ENCODE measurements at places on chromosomes 13 and 19.

GRCh38 chr13:39825886-39826285 lies 170.4 kb downstream of the COG6 start:
- no peak for DNase-seq

DNA sequence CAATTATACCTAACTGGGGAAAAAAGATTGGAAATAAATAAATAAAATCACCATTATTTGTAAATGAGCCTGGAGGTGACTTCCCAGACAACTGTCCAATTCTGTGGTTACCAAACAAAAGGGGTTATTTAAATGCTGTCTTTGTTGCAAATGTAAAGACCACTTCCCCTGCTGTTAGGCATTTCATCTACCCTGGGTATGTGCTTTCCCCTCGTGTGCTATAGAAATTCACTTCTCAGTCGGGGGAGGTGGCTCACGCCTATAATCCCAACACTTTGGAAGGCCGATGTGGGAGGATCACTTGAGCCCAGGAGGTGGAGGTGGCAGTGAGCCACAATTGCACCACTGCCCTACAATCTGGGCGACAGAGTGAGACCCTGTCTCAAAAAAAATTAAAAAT lies 101.9 kb upstream of the AKAP11 start:
- DNase-seq = no peak

GRCh38 chr13:41017159-41017558 lies 2.0 kb downstream of the ELF1 start:
- peak; percentile 44 for DNase-seq

GRCh38 chr13:107643615-107644014 lies 571.7 kb downstream of the LIG4 start:
- DNase-seq = no peak

DNA sequence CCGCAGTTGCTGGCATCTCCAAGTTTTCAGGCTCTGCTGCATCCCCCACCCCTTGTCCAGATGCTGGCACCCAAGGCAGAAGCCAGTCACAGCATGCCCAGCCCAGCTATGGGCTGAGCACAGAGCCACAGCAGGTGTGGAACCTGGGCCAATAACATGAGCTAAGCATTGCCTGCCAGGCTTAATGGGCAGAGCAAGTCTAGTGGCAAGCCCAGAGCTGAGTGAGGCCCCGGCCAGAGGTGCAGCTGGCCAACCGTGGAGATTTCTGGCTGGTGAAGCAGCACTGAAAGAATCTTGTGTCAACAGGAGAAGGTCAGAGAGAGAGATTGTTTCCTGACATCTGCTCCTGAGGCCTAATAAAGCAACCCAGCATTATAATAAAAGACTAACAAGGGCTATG lies 111.0 kb downstream of the B3GLCT start:
- DNase-seq = peak; percentile 68

GRCh38 chr13:100546713-100547405 lies 41.7 kb downstream of the GGACT start:
- no peak for DNase-seq

- no peak for DNase-seq
Measured at GRCh38 chr13:75123428-75123827, 358.5 kb downstream of the TBC1D4 start.

- no peak for DNase-seq
Measured at GRCh38 chr13:21328836-21329477, 130.1 kb downstream of the ZDHHC20 start.

- DNase-seq = no peak
Measured at GRCh38 chr19:56764196-56764695, 76.3 kb downstream of the PEG3 start.

DNA sequence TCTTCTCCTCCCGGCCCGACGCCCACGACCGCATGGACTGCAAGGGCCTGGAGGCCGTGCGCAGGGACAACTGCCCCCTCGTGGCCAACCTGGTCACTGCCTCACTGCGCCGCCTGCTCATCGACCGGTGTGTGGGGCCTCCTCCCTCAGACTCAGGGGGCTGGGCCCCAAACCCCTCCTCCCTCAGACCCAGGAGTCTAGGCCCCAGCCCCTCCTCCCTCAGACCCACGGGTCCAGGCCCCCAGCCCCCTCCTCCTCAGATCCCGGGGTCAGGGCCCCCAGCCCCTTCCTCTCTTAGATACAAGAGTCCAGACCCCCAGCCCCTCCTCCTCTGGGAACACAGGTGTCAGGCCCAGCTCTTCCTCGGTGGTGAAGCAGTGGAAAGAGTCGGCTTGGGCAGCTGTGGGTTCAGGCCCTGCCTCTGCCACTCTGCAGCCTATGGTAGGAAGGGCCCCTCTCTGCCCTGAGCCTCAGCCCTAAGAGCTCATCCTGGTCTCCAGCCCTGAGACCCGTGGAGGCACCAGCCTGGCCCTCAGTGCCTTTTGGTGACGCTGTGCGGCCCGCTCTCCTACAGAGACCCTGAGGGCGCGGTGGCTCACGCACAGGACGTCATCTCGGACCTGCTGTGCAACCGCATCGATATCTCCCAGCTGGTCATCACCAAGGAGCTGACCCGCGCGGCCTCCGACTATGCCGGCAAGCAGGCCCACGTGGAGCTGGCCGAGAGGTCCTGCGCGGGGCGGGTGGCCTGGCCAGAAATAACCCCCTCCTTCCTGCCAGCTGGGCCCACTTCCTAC lies 3.7 kb upstream of the SPIB start:
- peak; percentile 64 for DNase-seq

DNA sequence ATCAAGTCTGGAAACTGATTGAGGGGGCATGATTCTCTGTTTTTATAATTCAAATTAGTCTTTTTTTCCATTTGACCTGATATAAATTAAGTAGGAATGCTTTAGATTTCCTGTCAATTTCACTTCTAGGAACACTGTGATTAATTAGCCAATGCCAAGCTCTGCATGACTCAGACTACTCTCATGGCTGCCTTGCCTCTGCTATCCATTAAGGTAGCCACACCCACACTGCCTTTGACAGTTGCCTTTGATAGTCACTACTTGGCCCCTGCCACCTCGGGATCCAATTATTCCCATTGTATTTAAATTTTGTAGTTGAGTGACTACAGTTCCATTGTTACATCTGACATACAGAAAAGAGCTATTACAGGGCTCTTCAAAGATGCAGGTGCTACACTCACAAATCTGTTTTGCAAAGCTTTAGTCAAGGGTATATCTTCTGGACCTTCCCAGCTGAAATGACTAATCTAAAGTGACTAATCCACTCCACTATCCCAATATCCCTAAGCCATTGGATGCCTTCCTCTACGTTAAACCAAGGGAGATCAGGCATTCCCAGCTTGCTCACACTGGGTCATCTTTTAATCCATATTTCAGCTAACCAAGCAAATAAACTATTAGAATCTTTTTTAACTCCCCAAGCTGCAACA lies 1193.1 kb upstream of the MIR17HG start:
- DNase-seq = peak; percentile 72

GRCh38 chr19:46753420-46754155 lies 7.3 kb upstream of the STRN4 start:
- peak; percentile 59 for DNase-seq

GRCh38 chr13:31045286-31046081 lies 113.0 kb downstream of the TEX26 start:
- DNase-seq = peak; percentile 97

DNA sequence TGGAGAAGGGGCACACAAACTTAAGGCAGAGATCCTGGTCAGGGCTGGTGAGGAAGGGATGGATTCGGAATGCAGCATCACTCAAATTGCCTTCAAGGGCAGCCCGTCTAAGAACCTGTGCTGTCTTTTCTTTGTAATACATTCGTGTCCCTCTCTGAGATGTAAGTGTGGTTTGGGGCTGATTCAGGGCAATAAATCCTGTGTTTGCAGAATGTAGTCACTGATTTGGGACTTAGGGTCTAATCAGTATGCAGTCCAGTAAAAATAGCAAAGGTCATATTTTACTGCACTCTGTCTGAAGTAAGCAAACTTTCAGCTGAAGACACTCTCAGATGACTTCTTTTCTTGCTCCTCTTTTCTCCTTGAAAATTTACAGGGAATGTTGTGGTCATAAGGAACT lies 93.8 kb upstream of the C1QTNF9B start:
- no peak for DNase-seq

DNA sequence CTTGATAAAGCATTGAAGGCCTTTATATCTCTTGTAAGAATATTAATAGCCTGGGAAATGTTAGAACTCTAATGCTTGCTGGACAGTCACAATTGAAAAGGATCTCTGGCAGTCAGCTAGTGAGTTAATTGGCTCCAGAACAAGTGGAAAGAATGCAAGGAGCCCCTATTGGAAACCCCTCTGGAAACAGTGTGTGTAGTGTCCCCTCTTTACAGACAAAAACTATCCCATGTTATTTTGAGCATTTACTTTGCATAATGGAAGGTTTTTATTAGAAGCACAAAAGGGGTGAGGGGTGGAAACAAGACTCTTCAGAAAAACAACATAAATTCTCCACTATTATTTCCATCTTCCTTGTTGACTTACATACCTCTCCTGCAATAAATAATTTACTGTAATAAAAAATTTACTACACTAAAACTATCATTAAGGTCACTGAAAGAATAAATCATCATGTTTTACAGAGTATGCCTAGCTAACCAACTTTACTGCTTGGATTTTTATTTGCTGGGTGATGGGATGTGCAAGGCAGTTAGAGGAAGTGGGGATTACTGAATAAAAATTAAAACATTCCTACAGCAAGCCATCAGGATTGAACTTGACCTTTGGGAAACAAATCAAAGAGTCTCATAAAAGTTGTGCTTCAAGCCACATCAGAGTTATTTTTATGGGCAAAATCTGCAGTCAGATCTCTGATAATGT lies 610.4 kb downstream of the TBC1D4 start:
- no peak for DNase-seq

- peak; percentile 47 for DNase-seq
Measured at GRCh38 chr19:47228937-47229675, 1.9 kb downstream of the BBC3 start.

DNA sequence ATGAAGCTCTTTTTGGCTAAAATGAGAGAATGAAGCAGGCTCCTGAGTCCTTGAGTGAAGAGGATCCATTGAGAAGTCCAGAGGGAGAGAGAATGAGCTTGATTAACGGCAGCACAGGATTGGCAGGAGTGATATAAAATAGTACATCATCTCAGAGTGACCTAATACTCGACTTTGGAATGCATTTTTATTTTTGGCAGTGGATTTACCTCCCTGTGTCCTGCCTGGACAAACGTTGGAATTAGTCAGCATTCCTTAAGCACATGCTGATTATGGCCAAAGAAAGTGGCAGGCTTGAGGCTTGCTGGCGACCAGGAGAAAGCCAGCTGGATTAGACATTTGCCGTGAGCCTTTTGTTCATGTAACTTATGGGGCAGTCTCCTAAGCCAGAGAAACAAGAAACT lies 22.9 kb downstream of the LRCH1 start:
- peak; percentile 74 for DNase-seq

- DNase-seq = peak; percentile 70
Measured at GRCh38 chr13:42484386-42484785, 89.6 kb upstream of the TNFSF11 start.

DNA sequence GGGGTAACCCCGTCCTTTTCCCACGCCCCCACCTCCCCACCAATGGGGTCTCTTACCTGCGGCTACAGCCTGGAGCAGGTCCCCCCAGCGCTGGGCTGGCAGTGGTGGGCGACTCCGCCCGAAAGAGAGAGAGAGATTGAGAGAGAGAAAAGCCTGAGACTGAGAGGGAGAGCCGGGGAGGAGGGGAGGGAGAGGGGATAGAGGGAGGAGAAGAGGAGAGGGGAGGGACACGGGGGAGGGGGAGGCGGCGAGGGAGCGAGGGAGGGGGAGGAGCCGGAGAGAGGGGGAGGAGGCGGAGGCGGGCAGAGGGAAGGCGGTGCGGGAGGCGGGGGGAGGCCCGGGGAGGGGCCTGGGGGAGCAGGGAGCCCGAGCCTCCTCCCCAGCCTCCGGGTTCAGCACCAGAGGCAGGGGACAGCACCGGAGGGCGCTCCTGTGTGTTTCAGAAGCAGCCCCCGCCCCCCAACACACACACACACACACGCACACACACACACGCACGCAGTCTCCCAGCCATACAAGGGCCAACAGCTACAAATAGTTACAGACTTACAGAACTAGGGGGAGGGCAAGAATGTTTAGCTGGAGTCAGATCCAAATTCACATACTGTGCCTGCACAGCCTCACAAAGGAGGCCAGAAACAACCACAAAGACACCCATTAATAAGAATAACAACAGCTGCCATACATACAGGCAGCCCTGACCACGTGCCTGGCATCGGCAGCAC lies at the start of gene SLC8A2:
Gene SLC8A2 (minus strand): TSS at position 161 of the 725 bp plus-strand sequence. CDS start 5,490 bp downstream, outside the sequence.
- peak; percentile 65 for DNase-seq

GRCh38 chr19:3849092-3849491 lies 19.7 kb downstream of the ZFR2 start:
- peak; percentile 36 for DNase-seq

- peak; percentile 93 for DNase-seq
Measured at GRCh38 chr19:45506989-45507871, at the start of gene VASP. TSS of gene VASP (plus strand) at chr19:45507479. CDS start at chr19:45507772, 293 bp downstream.

DNA sequence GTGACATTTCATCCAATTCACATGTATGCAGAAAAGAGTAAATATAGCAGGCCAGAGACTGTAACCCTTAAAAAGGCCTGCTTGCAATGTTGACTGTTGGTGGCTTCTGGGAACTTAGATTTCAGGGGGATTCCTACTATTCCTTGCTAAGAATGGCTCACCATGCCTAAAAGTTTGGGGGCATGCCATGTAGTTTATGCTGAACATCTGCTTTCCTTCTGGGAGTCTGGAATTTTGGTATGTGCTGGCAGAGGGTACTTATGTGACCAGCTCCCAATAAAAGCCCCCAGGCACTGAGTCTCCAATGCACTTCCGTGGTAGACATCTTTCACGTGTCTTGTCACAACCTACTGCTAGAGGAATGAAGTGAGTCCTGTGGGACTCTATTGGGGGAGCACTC lies 88.4 kb upstream of the PCDH8 start:
- DNase-seq = no peak

GRCh38 chr19:38632476-38633213 lies 13.7 kb downstream of the EIF3K start:
- DNase-seq = no peak

DNA sequence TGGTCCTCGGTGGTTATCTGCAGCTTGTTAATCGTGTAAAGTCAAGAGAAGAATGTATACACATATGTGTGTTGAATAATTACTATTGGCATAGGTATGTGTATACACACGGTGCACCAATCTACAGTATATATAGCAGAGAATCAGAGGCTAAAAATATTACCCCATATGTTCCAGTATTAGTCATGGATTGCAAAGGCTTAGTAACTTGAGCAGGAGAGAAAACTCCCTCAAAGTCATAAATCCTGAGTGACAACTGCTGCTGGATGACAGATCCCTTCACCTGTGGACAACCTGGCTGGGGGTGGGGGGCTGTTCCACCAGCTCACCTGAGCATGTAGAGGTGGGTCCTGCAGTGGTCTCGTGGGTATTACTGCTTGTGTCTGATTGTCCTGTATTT lies 185.0 kb downstream of the ZNF536 start:
- peak; percentile 4 for DNase-seq

- DNase-seq = no peak
Measured at GRCh38 chr19:38412491-38412890, 9.6 kb downstream of the FAM98C start.

DNA sequence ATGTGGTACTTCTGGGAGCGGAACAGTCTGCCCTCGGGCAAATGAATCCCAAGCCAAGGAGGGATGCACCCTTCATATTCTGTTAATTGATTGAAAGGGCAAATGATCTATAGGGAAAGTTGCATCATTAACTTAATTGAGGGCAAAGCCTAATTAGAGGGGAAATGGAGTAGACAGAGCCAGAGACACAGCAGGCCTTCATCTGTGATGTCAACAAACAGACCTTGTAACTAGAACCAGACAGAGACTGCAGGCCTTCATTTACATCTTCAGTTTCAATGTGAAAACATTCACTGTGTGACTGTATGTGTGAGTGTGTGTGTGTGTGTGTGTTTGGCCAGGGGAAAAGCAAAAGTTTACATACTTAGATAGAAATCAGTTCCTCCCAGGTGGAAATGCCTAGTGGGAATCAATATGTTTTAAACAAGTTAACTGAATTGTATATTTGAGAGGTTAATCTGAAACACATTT lies 126.4 kb downstream of the SPRY2 start:
- no peak for DNase-seq

Data from epithelial cell of esophagus (primary cell).